ENCODE measurements at places on chromosomes 2 and 18.

DNA sequence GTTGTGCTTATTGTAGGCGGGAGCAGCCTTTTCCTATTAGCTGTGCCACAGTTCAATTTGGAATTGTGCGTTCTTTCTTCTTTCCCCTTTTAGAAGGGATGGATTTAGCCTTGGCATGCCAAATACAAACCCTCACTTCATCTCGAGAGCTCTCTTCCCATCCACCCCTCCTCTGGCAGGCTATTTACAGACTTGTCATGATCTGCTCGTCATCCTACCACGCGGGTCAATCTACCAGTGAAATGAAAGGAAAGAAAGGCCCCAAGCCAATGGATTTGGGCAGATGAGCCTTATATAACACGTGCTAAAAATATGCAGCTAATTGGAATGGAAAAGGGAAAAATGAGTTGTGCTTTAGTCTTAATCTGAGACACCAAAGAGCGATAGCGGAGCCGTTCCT, 277.5 kb downstream of the PRKCE start:
- no peak for DNase-seq
- H3K27ac ChIP-seq: no peak overlapping the region
- H3K4me1 ChIP-seq: no peaks in the 10 kb centered on the region
- peaks cover 3% of the 10 kb centered on the region for H3K36me3 ChIP-seq
- H3K4me3 ChIP-seq: no peak overlapping the region

DNA sequence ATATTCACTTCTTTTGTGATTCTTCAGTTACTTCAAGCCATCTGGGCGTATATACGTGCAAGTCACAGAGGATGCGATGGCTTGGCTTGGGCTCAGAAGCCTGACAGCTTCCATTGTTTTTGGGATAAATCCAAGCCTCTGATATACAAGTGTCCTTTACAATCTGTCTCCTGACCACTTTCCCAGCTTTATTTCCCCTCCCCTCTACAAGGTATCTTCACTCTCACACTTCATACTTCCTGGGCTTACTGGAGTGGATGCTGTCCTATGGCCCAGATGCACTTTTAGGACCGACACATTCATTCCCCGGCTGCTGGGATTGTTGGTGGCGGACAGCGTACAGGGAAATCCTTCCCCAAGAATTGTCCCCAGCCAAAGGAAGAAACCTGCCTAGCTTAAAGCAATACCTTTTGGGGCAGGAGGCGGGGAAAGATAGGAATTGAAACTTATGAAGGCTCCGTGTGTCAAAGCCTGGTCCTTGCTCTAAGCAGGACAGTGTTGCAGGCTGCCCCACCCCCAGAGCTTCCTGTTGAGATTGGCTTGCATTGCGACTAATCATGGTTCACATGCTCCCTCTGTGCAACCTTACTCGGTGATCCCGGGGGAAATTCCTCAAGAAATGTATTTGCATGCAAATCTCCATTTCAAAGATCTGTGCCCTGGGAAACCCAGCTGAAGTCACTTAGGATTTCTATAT, 802.9 kb upstream of the ID2 start:
- no peak for DNase-seq
- no peaks in the 10 kb centered on the region for H3K4me1 ChIP-seq
- H3K27ac ChIP-seq: no peak overlapping the region
- H3K36me3 ChIP-seq: no peaks in the 10 kb centered on the region

- H3K36me3 ChIP-seq: no peaks in the 10 kb centered on the region
- no peaks in the 10 kb centered on the region for H3K4me1 ChIP-seq
- no peak overlapping the region for H3K4me3 ChIP-seq
- H3K27ac ChIP-seq: no peak overlapping the region
- DNase-seq: no peak
- H3K27me3 ChIP-seq: no peaks in the 10 kb centered on the region
These were observed 24.0 kb downstream of the DTNA start for GRCh38 chr18:34734056-34734455.

GRCh38 chr2:215737477-215737876, 275.9 kb downstream of the MREG start:
- no peak overlapping the region for H3K27ac ChIP-seq
- peaks cover 3% of the 10 kb centered on the region for H3K4me1 ChIP-seq
- peaks cover 2% of the 10 kb centered on the region for H3K36me3 ChIP-seq

DNA sequence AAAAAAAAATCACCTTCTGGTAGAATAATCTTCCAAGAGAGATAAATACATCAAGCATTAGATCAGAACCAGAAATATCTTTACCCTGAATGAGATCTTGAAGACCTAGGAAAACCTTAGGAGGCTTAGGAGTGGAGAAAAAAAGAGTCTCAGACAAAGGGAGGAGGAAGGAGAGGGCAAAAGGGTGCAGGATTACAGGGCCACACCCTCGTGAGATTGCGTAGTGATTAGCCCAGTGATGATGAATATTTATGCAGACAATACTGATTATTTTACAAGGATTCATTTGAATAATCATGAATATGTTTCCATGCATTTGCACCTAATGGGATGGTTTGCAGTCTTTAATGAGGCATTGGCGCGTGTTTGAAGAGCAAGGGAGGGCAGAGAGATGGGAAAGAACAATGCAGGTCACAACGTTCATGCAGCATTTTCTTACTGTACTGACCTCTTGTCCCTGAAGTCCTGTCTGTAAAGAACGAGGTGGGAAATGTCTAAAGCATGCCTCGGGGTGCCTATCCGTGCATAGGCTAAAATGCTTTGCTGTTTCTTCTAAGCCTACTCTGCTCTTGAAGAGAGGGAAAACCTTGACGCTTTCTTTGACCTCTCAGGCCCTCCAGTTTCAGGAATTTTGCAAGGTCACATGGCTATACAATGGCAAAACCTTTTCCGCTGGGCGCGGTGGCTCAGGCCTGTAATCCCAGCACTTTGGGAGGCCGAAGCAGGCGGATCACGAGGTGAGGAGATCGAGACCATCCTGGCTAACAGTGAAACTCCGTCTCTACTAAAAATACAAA, 18.6 kb upstream of the ZNF532 start:
- no peak for DNase-seq
- peaks cover 4% of the 10 kb centered on the region for H3K36me3 ChIP-seq
- peaks cover 89% of the 10 kb centered on the region for H3K27me3 ChIP-seq
- H3K4me1 ChIP-seq: peaks cover 10% of the 10 kb centered on the region
- no peak overlapping the region for H3K27ac ChIP-seq
- no peak overlapping the region for H3K4me3 ChIP-seq

GRCh38 chr2:32427672-32428610, 71.1 kb downstream of the BIRC6 start:
- no peak for DNase-seq
- H3K27ac ChIP-seq: no peak overlapping the region
- H3K27me3 ChIP-seq: no peaks in the 10 kb centered on the region
- no peak overlapping the region for H3K4me3 ChIP-seq
- H3K4me1 ChIP-seq: peaks cover 44% of the 10 kb centered on the region

DNA sequence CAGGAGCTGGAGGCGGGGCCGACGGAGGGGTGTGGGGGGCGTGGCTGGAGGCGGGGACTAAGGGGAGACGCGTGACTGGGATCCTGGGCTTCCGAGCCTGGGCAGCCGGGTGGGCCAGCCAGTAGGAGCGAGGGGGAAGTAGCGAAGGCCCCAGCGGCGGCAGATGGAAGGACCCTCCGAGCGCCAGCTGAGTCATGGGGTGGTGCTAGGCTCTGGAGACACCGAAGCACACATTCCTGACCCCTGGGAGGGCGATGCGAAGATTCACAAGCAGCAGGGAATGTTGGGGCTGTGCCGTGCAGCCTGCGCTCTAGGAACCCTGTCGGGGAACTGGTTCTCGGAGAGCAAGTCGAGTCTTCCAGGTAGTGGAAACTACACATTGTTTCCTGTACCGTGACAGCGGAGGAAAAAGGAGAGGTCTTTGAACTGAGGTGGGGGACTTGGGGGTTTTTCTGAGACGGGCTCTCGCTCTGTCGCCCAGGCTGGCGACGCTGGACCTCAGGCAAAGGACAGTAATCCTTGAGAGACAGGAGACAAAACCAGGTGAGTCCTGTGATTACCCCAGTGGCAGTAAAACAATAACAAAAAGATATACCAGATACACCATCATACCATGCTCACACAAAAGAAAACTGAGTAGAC, 650 bp upstream of the AFG3L2 start:
- peak overlapping the region; percentile 88 for H3K4me3 ChIP-seq
- H3K4me1 ChIP-seq: peaks cover 38% of the 10 kb centered on the region
- H3K36me3 ChIP-seq: peaks cover 18% of the 10 kb centered on the region
- peak overlapping the region; percentile 88 for H3K27ac ChIP-seq
- no peaks in the 10 kb centered on the region for H3K27me3 ChIP-seq

GRCh38 chr2:100539221-100539620, 23.6 kb upstream of the PDCL3 start:
- no peaks in the 10 kb centered on the region for H3K36me3 ChIP-seq
- H3K27ac ChIP-seq: no peak overlapping the region
- DNase-seq: no peak
- H3K4me3 ChIP-seq: no peak overlapping the region
- no peaks in the 10 kb centered on the region for H3K4me1 ChIP-seq

DNA sequence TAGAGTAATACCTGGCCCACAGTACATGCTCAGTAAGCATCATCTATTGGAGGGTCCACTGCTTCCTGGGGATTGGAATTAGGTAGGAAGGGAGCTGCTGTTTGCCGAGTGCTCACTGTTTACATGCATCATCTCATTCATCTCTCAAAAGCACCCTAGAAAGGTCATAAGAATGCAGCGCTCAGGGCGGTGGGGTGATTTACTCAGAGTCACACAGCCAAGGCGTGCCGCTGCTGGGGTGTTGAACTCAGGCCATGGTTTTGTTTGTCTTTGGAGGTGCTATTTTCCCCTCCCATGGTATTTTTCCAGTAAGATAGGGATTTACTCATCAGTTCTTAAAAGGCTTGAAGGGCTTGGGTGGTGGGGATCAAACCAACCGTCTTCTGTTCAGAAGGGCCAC, 227.5 kb downstream of the LDLRAD4 start:
- no peak overlapping the region for H3K4me3 ChIP-seq
- H3K27ac ChIP-seq: no peak overlapping the region
- no peak for DNase-seq
- H3K36me3 ChIP-seq: no peaks in the 10 kb centered on the region
- peaks cover 6% of the 10 kb centered on the region for H3K4me1 ChIP-seq
- H3K27me3 ChIP-seq: no peaks in the 10 kb centered on the region

DNA sequence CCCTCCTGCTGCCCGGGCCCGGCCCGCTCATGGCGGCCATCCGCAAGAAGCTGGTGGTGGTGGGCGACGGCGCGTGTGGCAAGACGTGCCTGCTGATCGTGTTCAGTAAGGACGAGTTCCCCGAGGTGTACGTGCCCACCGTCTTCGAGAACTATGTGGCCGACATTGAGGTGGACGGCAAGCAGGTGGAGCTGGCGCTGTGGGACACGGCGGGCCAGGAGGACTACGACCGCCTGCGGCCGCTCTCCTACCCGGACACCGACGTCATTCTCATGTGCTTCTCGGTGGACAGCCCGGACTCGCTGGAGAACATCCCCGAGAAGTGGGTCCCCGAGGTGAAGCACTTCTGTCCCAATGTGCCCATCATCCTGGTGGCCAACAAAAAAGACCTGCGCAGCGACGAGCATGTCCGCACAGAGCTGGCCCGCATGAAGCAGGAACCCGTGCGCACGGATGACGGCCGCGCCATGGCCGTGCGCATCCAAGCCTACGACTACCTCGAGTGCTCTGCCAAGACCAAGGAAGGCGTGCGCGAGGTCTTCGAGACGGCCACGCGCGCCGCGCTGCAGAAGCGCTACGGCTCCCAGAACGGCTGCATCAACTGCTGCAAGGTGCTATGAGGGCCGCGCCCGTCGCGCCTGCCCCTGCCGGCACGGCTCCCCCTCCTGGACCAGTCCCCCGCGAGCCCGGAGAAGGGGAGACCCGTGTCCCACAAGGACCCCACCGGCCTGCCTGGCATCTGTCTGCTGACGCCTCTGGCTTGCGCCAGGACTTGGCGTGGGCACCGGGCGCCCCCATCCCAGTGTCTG, 767 bp downstream of the RHOB start:
- H3K4me3 ChIP-seq: peak overlapping the region; percentile 78
- DNase-seq: no peak
- peak overlapping the region; percentile 73 for H3K27ac ChIP-seq
- peaks cover 19% of the 10 kb centered on the region for H3K36me3 ChIP-seq
- peaks cover 6% of the 10 kb centered on the region for H3K4me1 ChIP-seq
- no peaks in the 10 kb centered on the region for H3K27me3 ChIP-seq

GRCh38 chr2:136182315-136182714, 64.4 kb upstream of the CXCR4 start:
- DNase-seq: no peak
- no peaks in the 10 kb centered on the region for H3K27me3 ChIP-seq
- no peak overlapping the region for H3K4me3 ChIP-seq
- no peaks in the 10 kb centered on the region for H3K36me3 ChIP-seq

GRCh38 chr2:107025869-107026380, 140.0 kb upstream of the ST6GAL2 start:
- DNase-seq: no peak
- H3K27ac ChIP-seq: no peak overlapping the region
- no peak overlapping the region for H3K4me3 ChIP-seq
- no peaks in the 10 kb centered on the region for H3K27me3 ChIP-seq

GRCh38 chr2:200797242-200797770, 14.4 kb upstream of the BZW1 start:
- no peak for DNase-seq
- H3K27me3 ChIP-seq: peaks cover 6% of the 10 kb centered on the region
- H3K36me3 ChIP-seq: no peaks in the 10 kb centered on the region
- no peak overlapping the region for H3K27ac ChIP-seq

DNA sequence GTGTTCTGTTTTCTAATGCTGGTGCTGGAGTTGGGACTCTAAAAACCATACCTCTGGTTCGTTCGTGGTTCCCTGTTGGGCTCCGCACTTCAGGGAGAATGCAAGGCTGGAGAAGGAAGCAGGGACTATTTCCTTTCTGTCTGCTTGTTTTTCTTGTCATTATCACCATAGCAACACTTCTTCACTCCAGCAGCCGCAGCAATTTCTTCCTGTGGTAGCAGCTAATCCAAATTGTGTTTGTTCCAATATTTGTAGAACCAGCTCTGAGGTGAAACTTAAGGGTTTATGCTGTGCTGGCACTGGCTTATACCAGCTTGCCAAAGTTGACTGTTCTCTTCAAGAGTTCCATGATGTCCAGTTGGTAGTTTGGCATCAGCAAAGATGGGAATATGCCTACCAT, 301.4 kb upstream of the SYT4 start:
- no peak overlapping the region for H3K4me3 ChIP-seq
- no peak for DNase-seq
- H3K4me1 ChIP-seq: no peaks in the 10 kb centered on the region
- no peaks in the 10 kb centered on the region for H3K36me3 ChIP-seq
- no peaks in the 10 kb centered on the region for H3K27me3 ChIP-seq
